ENCODE measurements at places on chromosomes 5 and 9.
A peak's percentile ranks its signal among the peaks of the same experiment; 100 is the strongest.

DNA sequence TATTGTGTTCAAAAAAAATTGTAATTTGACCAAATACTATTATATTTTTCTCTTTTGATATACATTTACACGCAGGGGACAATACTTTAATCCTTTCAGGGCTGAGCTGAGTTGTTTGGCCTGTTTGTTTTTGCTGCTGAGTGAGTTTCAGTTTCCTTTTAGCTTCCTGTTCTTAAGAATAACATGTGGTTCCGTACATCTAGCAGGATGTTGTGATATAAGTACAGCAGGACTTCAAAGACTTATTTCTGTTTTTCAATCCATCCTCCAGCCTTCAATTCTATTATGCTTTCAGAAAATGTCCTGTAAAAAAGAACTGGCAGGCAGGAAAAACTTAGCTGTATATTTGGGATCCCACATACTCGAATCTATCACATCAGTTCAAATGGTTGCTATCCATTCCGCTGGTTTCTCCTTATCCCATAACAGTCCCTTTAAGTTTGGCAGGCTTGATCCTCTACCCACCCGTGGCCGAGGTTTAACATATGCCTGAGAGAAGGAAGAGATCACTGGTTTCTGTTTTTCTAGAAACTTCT, 1037.3 kb upstream of the ACO1 start:
- no peak for DNase-seq

- DNase-seq: no peak
Measured at GRCh38 chr5:74371621-74372020, 268.9 kb downstream of the ENC1 start.

DNA sequence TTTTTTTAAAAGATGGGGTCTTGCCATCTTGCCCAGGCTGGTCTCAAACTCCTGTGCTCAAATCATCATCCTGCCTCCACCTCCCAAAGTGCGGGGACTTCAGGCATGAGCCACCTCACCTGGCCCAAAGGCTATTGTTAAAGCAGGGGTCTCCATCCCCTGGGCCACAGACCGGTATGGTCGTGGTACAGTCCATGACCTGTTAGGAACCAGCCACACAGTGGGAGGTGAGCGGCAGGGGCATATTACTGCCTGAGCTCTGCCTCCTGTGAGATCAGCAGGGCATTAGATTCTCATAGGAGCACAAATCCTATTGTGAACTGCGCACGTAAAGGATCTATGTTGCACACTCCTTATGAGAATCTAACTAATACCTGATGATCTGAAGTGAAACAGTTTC, 7.3 kb upstream of the NOL6 start:
- DNase-seq: no peak

GRCh38 chr5:156366521-156366920, 39.6 kb downstream of the SGCD start:
- DNase-seq: no peak

DNA sequence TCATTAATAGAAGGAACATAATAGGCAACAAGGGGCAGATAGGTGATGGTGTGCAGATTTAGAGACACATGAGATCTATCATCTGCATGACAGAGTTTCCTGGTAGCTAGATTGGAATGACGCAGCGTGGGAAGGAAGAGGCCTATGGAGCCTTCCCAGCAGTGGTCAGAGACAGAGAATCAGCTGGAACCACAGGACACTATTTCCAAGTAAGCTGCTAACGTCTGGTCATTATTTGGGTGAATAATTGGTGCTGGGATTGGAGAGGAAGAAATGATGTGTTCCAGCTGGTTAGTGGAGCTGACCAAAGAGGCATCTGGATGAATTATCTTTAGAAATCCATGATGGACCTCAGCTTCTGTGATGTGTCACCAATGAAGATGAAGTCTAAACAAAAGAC, 91.2 kb upstream of the PRR16 start:
- no peak for DNase-seq

DNA sequence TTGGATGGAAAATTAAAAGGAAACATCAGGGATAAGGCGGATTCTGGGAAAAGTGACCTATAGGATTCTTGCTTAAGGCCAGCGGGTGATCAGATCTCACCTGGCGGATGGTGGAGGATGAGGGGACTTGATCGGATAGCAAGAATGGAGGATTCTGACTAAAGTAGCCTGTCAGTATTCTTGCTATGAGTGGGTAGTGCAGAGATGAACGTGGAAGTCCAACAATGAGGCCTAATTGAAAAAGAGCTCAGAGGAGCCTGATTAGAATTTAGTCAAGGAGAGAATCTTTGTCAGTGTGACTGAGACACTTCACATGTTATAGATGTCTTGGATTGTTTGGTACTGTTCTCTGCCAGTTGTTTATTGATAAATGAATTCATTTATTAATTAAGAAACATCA, 24.9 kb downstream of the CAST start:
- DNase-seq: no peak

GRCh38 chr5:10607023-10607665, 43.3 kb downstream of the ANKRD33B start:
- DNase-seq: no peak

GRCh38 chr5:122093415-122094180, 15.5 kb upstream of the LOX start:
- DNase-seq: peak; percentile 93

DNA sequence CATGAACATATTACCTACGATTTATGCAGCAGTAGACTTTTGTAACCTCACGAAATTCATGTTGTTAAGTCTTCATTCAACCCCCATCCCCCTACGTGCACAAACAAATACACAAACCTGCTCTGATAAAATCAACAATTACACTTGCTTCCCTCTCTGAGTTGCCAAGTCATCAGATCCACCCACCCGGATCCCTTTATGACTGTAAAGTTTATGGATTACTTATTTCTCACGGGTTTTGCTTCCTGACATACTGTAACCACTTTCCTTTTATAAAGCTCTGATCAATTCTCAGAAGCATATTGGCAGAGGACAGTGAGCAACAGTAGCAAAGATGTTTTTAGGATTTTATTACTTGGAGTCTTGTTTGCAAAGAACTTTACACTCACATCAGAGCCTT, 70.5 kb downstream of the MLLT3 start:
- DNase-seq: no peak

- DNase-seq: no peak
Measured at GRCh38 chr5:19270153-19270552, 717.8 kb downstream of the CDH18 start.

DNA sequence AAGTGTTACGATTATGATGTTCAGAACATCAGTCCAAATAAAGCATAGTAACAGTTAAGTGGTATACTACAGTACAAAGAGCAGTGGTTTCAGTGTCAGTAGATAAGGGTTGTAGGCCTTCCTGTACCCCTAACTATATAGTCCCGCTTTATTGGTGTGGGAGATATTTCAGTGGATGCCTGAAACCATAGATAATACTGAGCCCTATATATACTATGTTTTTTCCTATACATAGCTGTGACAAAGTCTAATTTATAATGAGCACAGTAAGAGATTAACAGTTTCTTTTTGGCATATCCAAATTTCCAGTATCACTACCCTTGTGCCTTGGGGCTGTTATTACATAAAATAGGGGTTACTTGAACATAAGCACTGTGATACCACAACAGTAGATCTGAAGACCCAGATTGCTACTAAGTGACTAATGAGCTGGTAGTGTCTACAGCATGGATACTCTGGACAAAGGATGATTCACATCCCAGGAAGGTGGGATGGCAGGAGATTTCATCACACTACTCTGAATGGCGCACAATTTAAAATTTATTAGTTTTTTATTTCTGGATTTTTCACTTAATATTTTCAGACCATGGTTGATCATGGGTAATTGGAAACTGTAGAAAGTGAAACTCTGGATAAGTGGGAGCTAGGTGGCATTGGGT, 119.3 kb downstream of the RPS23 start:
- DNase-seq: peak; percentile 88

Measured in EL (cell line).